ENCODE measurements at places on chromosomes 2 and 18. TPM values are rescaled to one million over a fixed set of nuclear protein-coding genes. Genes with fewer than 3 reads are reported as not detected.

GRCh38 chr18:30106356-30106755 is 936.2 kb downstream of the DSC3 start:
- no peaks in the 10 kb centered on the region for H3K36me3 ChIP-seq
- H3K27ac ChIP-seq = no peak overlapping the region
- no peak overlapping the region for H3K4me3 ChIP-seq
- H3K4me1 ChIP-seq = no peaks in the 10 kb centered on the region
- no peaks in the 10 kb centered on the region for H3K27me3 ChIP-seq
- DNase-seq = no peak

- peak; percentile 68 for DNase-seq
- no peaks in the 10 kb centered on the region for H3K4me1 ChIP-seq
- no peaks in the 10 kb centered on the region for H3K27me3 ChIP-seq
- no peaks in the 10 kb centered on the region for H3K36me3 ChIP-seq
- no peak overlapping the region for H3K4me3 ChIP-seq
- H3K27ac ChIP-seq = peak overlapping the region; percentile 5
Observed at GRCh38 chr2:216842636-216843035, 17.2 kb downstream of the TNP1 start.

DNA sequence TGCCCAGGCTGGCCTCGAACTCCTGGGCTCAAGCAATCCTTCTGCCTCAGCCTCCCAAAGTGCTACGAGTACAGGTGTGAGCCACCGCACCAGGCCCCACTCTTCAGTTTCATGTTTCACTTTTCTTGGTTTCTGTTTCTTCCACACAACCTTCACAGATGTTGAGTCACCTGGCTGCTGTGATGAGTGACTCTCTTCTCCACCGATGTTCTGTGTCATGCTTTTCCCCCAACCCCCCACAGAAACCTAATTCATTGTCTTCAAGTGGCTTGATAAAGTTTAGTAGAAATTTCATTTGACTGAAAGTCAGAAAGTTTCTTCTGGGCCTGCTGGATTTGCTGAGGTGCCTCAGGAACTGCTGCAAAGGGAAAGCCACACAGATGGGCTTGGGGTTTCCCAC is 78.5 kb downstream of the SPHKAP start:
- no peak overlapping the region for H3K27ac ChIP-seq
- no peaks in the 10 kb centered on the region for H3K4me1 ChIP-seq
- no peaks in the 10 kb centered on the region for H3K36me3 ChIP-seq

DNA sequence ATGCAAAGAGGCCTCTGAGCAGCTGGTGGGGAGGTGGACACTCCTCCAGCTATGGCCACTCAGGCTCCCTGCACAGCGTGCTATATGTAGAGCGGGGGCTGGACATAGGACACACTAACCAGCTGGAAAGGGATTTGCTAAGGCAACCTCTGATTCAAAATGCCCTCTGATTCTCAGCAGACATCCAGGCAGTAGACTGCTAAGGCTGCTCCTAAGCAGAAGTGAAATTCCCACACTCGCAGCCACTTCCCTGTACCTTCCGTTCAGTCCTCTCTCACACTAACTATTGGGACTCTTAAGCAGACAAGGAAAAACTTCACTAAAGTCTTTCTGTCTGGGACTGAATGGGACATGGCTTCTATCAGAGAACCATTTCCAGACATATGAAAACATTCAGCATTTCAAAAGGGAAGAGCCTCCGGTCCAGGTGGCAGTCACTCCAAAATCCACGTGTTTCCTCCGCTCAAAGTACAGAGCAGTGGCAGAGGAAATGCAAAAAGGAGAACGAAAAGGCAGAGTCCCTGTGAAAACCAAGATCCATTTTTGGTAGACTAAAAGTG is 265.8 kb downstream of the TTC32 start:
- no peak overlapping the region for H3K4me3 ChIP-seq
- DNase-seq = no peak
- no peaks in the 10 kb centered on the region for H3K27me3 ChIP-seq
- peaks cover 5% of the 10 kb centered on the region for H3K4me1 ChIP-seq

GRCh38 chr18:59697236-59697932 is at the start of gene CCBE1:
Gene CCBE1 (minus strand): TSS chr18:59697423.
- no peaks in the 10 kb centered on the region for H3K36me3 ChIP-seq
- peak within 1 kb of the TSS; percentile 48 for H3K4me3 ChIP-seq
- peaks cover 31% of the 10 kb centered on the region for H3K4me1 ChIP-seq
- DNase-seq = peak; percentile 84
- H3K27ac ChIP-seq = no peak within 1 kb of the TSS
- peaks cover 56% of the 10 kb centered on the region for H3K27me3 ChIP-seq

DNA sequence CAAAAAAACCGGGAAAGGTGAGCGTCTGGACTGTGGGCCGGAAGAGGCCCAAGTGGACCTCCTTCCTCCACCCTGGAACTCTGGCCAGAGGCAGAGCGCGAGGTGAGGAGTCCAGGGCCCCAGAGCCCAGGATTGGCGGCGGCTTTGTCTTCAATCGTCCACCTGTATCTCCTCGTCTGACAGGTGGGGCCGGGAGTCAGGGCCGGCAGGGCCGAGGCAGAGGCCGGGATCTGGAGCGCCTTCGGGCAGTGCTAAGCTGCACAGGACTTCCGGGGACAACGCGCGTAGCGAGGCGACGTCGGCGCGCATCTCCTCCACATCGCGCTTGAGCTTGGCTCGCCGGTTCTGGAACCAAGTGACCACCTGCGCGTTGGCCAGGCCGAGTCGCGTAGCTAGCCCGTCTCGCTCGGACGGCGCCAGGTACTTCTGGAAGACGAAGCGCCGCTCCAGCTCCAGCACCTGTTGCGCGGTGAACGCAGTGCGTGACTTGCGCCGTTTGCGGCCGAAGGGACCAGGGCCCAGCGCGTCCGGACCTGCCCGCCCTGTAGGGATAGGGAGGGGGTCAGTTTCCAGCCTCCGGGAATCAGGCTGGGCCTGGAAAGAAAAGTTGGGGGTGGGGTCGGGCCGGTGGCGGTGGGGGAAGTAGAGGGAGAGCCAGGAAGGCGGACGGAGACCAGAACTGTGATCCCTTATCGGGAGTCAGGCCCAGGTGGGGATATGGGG is 1.5 kb downstream of the LBX2 start:
- H3K4me3 ChIP-seq = peak overlapping the region; percentile 56
- peak overlapping the region; percentile 51 for H3K27ac ChIP-seq
- peak; percentile 61 for DNase-seq
- H3K36me3 ChIP-seq = peaks cover 17% of the 10 kb centered on the region

The GPR148 gene
- total RNA-seq = not detected

- no peaks in the 10 kb centered on the region for H3K36me3 ChIP-seq
- no peak for DNase-seq
- H3K27ac ChIP-seq = no peak overlapping the region
- H3K4me3 ChIP-seq = no peak overlapping the region
- H3K27me3 ChIP-seq = no peaks in the 10 kb centered on the region
Observed at GRCh38 chr2:2739231-2739795, 408.2 kb upstream of the MYT1L start.

The FBXO48 gene
- 0.45 TPM for total RNA-seq

DNA sequence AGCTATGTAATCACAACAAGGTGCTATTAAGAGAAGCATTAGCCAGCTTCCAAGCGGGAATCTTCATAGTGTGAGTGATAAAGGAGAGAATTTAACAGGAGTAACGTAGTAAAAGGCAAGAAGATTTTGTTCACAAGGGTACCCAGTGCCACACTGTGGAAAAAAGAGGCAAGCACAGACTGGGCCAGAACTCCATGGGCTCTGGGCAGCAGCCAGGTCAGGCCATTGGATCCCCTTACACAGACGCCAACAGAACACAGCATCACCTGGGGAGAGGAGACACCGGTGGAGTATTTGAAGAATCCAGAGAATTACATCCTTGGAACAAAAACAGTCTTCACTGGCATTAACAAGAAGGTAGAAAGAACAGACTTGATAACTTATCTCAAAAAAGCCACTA is 21.2 kb downstream of the AMER3 start:
- no peaks in the 10 kb centered on the region for H3K4me1 ChIP-seq
- H3K36me3 ChIP-seq = no peaks in the 10 kb centered on the region
- no peak overlapping the region for H3K4me3 ChIP-seq
- no peak overlapping the region for H3K27ac ChIP-seq
- no peaks in the 10 kb centered on the region for H3K27me3 ChIP-seq

The COX5B gene
- 935 TPM for total RNA-seq

The TBR1 gene
- not detected for total RNA-seq

- H3K4me3 ChIP-seq = no peak overlapping the region
- no peak overlapping the region for H3K27ac ChIP-seq
- no peaks in the 10 kb centered on the region for H3K27me3 ChIP-seq
- DNase-seq = peak; percentile 44
- no peaks in the 10 kb centered on the region for H3K4me1 ChIP-seq
Observed at GRCh38 chr2:67234440-67234839, 162.7 kb upstream of the ETAA1 start.
